ENCODE measurements at places on chromosomes 1 and 21.

DNA sequence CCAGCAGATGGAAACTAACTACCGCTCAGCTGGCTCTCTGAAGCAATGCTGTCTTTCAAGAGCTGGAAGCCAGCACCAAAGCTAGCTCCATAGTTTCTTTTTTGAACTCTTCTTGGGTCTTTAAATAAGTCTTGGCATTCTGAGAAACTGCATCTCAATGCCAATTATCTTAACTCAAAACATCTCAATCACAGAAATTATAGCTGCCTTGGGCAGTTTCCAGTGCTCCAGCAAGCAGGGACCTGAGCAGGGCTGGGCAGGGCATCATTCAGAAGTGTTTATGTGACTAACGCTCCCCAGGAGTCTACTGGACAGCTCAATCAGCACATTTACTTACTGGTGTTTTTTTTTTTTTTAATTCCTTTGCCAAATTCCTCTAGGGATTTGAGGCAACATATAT lies 18.3 kb upstream of the PADI4 start:
- no peak for DNase-seq

- DNase-seq: no peak
Measured at GRCh38 chr21:35529171-35529863, 480.2 kb upstream of the RUNX1 start.

DNA sequence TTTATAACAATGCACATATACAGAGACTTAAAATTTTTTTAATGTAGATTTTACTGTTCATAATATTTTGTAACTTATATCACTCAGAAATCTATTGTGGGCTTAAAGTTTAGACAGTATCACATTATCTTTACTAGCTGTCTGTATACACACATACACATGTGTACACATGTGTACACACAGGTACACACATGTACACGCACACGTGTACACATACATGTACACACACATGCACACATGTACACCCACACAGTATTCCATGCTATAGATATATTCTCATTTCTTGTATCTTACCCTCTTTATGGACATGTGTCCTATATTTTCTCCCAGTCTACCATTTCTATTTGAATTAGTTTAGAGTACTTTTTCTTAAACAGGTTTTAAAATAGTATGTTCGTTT lies 123.3 kb downstream of the USP25 start:
- no peak for DNase-seq

DNA sequence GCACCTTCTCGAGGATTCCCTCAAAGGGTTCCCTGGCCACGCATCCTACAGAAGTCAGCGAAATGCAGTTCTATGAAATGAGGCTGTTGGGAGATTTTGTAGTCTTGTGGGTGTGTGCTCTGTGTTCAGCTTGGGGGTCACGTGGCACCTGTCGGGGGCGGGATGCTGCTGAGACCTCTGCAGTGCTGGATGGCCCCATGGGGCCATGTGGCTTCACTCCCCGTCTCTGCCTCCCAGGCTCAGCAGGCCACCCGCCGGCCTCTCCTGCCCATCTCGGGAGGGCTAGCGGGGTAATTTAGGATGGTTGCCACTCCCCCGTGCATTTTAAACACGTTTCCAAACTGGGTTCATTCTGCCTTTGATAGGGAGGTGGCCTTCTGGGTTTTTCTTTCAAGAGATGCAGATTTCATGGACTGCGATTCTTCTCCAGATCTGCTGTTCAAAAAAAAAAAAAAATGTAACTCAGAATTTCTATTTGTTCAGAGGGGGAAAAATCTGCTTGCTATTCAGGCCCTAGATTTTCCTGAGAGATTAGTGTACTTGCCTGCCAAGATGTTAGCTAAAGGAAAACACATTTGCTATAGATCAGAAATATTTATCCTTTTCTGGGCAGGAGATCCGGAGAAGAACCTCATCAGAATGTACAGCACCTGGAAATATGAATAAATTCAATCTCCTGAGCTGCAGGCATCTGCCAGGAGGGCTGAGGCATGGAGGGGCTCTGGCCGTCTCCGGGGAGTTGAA lies 277.2 kb upstream of the VAMP3 start:
- no peak for DNase-seq

DNA sequence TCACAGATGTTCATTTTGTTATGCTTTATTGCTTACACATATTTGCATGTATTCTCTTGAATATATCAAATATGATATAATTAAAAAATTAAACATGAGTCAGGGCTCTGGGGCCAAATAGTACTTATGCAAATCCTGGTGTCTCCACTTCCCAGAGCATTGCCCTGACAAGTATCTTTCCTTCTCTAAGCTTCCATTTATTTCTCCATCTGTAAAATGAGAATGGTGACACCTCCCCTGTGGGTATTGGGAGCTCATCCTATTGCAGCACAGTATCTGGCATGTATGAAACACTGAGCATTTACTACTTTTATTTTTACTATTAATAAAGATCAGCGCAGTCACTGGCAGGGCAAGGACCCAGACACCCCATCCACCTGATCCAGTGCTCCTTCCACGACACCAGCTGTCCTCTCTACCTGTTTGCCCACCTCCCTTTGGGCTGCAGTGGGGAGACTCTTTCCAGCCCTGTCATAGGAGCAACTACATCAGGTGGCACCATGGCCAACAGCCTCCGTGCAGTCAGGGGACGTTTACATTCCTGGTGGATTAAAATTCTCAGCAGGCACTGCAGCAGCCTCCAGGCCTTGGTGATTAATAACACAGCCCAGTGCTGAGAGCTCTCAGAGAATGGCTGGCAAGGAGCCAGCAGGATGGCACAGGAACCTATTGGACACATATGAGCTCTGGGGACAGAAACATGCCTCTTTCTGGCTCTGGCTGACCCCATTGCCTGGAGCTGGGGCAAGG lies 113.0 kb downstream of the DMRTB1 start:
- DNase-seq: peak; percentile 78

GRCh38 chr1:84374991-84375696 lies 23.1 kb upstream of the DNASE2B start:
- no peak for DNase-seq

GRCh38 chr1:156376146-156376545 lies 7.1 kb downstream of the RHBG start:
- no peak for DNase-seq

DNA sequence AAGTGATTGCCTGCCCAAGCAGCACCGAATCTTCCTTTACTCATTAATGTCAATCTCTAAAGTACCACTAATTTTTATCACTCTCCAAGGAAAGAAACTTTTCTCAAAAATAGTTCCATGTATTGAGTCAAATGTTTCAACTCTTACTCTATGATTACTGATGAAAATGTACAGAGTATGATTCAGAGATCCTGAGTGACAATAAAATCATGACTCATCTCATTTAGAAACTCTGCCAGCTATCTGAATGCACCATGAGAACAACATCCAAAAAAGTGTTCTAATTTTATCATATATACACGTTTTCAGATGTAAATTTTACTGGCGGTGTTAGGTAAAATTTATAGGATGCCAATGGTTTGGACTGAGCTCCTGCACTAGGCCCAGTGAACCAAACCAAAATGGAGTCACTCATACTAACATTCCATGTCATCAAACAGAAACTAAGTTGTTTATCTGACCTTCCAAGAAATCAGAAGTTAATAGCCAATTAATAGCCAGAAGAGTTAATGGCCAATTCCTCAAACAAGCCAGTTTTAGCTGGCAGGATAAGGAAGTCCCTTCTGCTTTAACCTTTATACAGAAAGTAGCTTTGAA lies 22.6 kb downstream of the PLPPR5 start:
- DNase-seq: no peak

DNA sequence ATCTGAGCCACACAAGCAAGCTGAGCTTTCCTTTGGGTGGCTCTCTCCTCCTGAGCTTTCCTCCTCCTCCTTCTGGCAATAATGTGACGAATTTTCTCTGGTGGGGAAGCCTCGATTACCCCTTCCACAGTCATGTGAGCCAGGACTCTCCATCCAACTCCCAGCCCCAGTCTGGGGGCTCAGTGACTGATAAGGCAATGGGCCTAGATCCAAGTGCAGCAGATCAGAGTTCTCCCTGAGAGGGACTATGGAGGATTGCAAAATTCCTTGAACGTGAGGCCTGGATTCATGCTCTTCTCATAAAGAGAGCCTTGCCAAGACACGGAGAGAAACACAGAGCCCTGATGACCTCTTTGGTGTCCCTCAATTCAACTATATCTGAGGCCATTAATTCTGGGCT lies 31.3 kb upstream of the TRIM67 start:
- no peak for DNase-seq

DNA sequence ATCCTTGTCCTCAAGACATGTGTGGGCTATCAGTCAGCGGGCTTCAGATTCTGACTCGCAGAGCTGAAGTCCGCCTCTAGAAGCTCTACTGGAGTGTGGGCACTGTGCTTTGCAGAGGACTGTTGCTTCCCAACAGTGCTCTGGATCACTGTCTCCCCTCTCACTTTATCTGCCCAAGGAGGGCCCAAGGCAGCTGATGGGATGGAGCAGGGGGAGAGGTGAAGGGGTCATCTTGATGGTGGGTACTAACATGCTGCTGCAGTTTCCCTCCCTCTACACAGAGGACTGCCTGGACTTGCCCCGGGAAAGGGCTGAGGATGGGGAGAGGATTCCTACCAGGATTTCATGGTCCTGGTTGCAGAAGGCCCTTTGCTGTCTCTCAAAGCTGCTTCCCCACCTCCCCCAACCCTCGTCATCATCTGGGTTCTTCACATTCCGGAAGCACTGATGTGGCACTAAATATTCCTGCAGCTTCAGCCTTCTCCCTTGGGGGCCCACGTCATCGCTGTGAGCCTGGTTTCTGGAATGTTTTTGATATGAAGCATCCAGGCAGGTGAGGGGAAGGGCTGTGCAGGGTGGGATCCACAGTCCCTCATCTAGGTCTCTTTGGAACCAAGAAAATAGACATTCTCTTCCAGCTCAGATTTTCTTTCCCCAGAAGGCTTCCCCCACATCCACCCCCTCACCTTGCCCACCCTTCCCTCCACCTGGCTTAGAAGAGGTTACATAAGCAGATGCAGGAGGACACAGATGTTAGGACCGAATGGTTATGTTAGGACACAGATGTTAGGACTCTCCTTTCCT lies 23.2 kb downstream of the NUAK2 start:
- no peak for DNase-seq

DNA sequence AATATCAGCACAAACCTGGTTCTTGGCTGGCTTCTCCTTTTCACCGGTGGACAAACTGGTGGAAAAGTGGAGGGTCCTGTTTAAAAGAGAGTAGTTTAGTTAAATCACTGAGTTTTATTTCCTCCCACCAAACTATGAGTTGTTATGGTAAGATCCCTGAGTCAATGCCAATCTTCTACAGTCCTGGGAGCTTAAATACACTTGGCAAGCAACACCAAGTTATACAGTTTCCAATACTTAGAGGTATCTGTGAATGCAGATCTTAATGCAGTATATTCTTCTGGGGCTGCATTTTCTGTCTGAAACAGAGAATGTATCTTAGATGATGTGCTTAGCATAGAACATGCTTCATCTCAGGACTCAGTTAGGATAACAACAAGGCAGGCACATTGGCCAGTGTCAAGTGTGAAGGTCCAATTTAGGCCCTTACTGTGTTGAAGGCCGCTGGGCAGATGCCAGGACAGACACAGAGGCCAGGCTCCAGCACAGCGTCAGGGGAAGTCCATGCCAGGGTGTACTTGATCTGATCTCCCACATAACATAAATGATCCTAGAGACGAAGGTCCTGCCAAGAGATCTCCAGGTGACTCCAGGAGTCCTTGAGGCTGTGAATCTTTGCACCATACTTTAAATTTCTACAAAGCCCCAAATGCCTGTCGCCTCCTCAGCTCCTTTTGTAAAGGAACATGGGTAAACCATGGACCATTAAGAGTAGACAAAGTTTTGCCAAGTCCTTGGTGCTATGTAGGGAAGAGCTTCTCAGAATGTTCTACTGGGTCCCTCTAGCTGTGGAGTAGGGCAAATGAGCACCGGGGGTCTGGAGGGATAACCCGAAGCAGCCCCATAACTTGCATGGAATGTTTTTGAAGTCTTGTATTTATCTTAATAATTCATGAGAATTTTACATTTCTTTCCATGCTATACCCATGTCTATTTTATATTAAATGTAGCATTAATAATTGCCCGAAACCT lies 76.8 kb downstream of the KCNJ15 start:
- DNase-seq: no peak

GRCh38 chr1:236172041-236172579 lies 29.8 kb downstream of the GPR137B start:
- DNase-seq: no peak

DNA sequence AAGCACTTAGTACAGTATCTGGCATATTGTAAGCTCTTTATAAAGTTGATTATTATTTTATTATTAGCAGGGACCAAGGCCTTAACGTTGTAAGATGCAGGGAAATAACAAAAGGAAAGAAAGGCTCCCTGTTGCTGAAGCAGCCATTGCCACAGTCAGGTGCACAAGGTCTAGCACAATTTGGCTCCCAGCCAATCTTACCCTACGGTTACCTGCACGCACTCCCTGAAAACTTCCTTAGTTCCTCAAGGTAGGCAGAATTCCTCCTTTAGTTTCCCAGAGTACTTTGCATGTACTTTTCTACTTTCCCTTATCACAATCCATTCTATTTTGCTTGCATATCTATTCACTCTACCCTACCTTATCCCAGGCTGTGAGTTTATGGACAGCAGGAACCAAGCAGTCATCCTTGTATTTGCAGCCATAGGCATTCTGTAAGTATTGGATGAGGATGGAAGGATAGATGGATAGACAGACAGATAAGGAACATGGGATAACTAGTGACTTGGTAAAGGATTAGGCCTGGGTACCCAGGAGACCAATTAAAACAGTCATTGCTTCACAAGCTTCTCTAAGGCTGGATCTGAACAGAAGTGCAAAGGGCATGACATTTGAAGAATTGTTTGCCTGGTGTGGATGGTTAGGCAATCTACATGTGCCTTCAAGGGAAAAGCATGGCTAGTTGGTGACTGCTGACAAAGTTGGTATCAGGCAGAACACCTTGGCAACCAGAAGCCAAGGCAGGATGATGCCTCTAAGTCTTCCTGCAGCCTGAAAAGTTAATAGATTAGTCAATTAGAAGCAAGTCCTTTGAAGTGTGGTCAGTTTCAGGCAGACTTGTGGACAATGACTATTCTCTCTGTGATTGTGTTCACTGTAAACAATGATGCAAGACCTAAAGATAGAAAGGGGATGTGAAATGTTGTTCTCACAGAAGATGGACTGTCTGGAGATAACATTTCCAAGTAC lies 20.8 kb upstream of the JAK1 start:
- DNase-seq: no peak

- DNase-seq: no peak
Measured at GRCh38 chr1:12544357-12544756, 73.7 kb downstream of the DHRS3 start.

GRCh38 chr1:39507230-39507928 lies 15.9 kb downstream of the BMP8A start:
- no peak for DNase-seq

DNA sequence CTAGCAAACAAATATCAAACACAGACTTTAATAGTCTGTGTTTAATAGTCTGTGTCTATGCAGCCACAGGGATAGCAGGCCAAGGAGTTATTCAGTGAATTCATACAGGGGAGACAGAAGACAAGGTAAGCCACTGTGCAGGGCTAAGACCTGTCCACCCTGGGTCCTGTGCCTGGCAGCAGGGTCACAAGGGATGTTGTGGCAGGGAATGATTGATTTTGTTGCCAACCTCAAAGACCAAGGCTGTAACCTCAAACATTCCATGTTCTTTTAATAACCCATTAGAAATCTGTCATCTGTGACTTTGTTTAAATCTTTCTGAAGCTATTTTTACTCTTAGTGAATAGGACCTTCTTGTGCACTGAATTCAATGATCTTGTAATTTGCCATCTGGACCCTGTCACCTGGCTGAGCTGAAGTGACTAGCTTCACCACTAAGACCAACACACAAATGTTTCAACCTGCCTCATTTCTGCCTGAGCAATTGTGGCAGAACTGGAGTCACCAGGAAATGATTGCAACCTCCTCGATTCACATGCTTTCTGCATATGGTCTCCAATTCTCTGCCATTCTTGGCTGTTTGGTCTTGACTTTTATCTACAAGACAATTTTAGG lies 154.2 kb downstream of the ASTN1 start:
- no peak for DNase-seq

Data from NCI-H1105 (cell line).